ENCODE measurements at places on chromosomes 7 and 10.

- DNase-seq = peak; percentile 90
These were observed at the start of gene MACROH2A2 for GRCh38 chr10:70052462-70053217. Gene MACROH2A2, plus strand, starts transcription at chr10:70052846. Its CDS starts 22,813 bp downstream, at chr10:70075659.

DNA sequence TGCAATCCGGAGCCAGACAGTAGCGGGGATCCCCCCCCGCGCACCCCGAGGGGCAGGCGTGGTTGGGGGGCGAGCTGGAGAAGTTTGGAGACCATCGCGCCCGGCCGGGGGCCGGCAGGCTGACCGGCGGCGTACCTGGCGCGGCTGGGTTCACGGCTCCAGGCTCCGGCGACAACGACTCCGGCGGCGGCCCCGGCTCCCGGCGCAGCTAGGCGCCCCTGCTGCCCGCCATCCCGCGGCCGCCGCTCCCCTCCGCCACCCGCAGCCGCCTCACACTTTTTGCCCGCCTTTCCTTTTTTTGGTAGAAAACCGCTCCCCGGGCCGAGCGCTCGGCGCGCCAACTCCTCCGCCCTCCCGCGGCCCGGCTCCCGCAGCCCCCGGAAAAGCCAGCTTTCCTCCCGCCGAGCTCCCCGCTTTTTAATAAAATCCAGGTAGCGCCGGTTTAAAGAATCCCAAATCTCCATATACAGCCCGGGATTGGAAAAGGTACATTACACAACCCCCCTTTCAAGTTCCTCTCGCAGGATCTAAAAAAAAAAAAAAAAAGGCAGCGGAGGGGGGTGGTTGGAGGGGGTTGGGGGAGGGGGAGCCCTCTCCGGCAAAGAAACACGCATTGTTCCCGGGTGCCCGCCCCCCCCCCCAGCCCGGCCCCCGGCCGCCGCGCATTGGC lies at the start of gene TNRC18:
TNRC18 (minus strand) TSS at position 529 of the 670 bp plus-strand sequence. CDS start 2,588 bp downstream, outside the sequence.
- DNase-seq = no peak

DNA sequence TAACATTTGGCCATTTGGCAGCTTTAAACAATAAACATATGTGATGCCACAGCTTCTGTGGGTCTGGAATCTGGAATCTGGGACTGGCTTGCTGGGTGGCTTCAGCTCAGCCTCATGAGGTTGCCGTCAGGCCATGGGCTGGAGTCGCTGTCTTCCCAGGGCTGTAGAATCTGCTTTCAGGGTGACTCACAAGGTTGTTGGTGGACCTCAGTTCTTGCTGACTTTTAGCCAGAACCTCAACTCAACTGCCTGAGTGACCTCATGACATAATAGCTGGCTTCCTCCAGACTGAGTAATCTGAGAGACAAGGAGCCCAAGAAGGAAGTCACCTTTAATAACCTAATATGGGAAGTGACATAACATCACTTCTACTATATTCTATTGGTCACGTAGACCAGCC lies 44.6 kb upstream of the TSPAN13 start:
- DNase-seq = no peak

GRCh38 chr10:88544140-88544870 lies 38.8 kb downstream of the RNLS start:
- no peak for DNase-seq

GRCh38 chr10:62639144-62639543 lies 165.4 kb upstream of the ADO start:
- DNase-seq = no peak

- DNase-seq = no peak
These were observed 529.5 kb upstream of the FZD8 start for GRCh38 chr10:36171556-36171952.

DNA sequence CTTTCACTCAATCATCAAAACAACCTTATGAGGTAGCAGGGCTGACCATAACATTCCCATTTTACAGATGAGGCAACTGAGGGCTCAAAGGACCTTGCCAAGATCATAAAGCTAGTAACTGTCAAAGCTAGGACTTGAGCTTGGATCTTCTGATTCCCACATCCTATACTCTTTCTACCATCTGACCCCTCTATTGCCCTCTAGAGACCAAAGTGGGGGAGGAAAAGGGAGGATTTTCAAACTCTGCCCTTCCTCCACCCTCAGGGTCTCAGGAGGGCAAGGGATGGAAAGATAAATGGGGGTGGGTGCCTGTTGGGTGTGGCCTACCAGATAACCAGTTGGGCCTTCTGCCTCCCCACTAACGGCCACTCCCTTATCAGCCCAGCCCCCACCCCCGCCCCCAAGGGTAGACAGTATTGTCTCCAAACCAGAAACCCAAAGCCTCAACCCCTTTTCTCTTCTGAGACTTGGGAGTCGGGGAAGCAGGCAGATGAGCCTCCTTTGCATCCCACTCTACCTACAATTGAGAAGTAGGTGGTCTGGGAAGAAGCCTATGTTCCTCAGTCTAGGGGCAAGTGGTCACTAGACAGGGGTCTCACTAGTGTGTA lies 7.9 kb downstream of the LDB1 start:
- DNase-seq = no peak

- DNase-seq = no peak
These were observed 196.8 kb downstream of the RNLS start for GRCh38 chr10:88386204-88386788.

Data from type B pancreatic cell (in vitro differentiated cells).